ENCODE measurements at places on chromosomes 7 and 10. TPM values are rescaled to one million over a fixed set of nuclear protein-coding genes. Genes with fewer than 3 reads are reported as not detected.
A peak's percentile ranks its signal among the peaks of the same experiment; 100 is the strongest.

SFRP4 gene
- not detected for polyA plus RNA-seq

CPED1 gene
- polyA plus RNA-seq = 4.4 TPM

GHRHR gene
- not detected for polyA plus RNA-seq

LHFPL3 gene
- not detected for polyA plus RNA-seq

SEMA4G gene
- polyA plus RNA-seq = 16.2 TPM

CLDN4 gene
- polyA plus RNA-seq = 4.6 TPM

ENKUR gene
- polyA plus RNA-seq = 0.06 TPM

ARHGEF5 gene
- polyA plus RNA-seq = 0.07 TPM

AKR1B15 gene
- not detected for polyA plus RNA-seq

C7orf57 gene
- polyA plus RNA-seq = 0.41 TPM

DNA sequence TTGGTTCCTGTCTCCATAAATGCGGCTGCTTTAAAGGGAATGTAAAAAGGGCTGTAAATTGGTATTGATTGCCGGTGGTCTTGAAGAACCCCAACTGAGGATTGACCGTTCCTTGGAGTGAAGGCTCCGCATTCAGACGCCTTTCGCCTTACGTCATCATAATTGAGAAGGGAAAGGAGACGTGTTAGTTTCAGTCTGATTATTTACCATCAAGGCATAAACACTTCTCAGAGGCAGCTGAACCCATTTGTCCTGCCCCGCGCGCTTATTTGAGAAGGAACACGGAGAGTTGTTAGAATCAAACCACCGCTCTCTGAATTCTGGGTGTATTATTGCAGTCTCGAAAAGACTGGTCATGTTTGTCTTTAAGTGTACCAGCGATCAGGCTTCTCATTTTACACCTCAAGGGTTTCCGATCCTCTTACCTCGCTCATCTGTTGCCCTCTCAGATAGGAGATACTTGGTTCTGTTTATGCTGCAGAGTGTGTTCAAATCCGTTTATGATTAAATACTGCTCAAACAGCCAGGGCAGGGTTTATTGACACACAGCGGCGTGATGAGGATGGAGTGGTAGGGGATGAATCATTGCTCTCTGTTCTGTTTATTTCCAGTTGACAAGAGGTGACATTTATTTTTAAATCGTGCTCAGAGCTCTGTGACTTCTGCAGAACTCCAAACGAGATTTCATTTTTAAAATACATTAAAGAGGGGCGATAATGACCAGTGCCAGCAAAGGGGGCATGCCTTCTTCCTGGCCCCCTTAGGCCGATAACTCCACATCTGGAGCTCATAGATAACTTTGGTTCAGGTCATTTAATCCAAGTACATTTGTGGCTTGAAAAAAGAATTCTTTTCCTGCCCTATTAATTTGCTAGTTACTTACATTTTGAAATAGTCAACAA lies 30.4 kb downstream of the FOXK1 start:
- H3K4me3 ChIP-seq = no peak overlapping the region
- no peaks in the 10 kb centered on the region for H3K27me3 ChIP-seq
- DNase-seq = peak; percentile 32

- no peaks in the 10 kb centered on the region for H3K27me3 ChIP-seq
- no peak for DNase-seq
- H3K27ac ChIP-seq = no peak overlapping the region
- no peaks in the 10 kb centered on the region for H3K4me1 ChIP-seq
- no peaks in the 10 kb centered on the region for H3K36me3 ChIP-seq
Measured at GRCh38 chr10:73554721-73555120, 36.4 kb downstream of the USP54 start.

DNA sequence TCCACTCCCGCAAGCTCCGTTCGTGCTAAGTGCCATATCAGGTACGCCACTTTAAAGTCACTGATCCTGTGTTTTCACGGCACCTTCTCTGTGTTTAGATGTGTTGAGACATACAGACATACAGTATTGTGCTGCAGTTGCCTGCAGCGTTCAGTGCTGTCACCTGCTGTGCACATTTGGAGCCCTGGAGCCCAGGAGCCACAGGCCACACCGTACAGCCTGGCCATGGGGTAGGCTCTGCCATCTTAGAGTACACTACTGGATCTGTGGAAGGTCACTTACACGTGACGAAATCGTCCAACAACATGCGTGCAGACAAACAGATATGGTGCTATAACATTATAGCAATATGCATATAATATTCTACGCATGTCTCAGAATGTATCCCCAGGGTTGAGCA lies 111.3 kb downstream of the ELFN1 start:
- H3K4me3 ChIP-seq = no peak overlapping the region
- 0 out of 2 replicates have a peak, but pooled peaks cover 6% of the 10 kb centered on the region for H3K27me3 ChIP-seq
- no peaks in the 10 kb centered on the region for H3K4me1 ChIP-seq
- no peaks in the 10 kb centered on the region for H3K36me3 ChIP-seq
- no peak for DNase-seq

- H3K4me1 ChIP-seq = peaks cover 12% of the 10 kb centered on the region
Measured at GRCh38 chr10:49690698-49691356, 11.4 kb downstream of the C10orf53 start.

DNA sequence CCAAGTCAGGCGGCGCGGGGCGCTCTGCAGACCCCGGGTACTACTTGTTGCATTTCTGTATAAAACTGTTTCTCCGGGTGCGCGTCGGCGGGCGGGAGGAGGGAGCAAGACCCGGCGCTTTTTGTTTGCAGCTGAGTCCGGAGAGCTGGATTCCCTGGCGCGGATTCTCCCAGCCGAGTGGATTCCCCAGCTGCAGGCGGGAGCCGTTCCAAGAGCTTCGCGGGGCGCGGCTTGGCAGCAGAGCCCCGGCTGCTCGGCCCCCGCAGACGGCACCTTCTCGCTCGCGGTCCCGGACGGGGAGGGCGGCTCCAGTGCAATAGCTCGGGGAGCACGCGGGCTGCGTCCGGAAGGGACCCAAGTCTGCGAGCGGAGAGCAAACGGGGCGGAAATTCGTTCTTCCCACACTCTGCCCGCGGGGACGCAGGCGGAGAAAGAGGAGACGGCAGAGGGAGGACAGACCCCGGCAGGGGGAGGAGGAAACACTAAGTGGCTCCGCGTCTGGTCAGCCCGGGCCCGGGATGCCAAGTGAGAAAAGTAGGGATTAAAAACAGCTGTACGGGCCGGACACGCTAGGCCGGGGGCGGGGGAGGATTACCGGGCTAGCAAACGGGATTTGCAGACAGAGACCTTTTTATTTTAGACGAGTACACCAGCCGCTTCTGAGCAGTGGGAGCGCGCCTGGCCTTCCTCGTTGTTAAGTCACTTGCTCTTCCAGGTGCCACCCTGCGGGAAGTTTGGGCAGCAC lies at the start of gene TRIL:
Gene TRIL (minus strand): TSS at position 96 of the 745 bp plus-strand sequence. CDS start 284 bp downstream, outside the sequence.
- H3K4me3 ChIP-seq = peak within 1 kb of the TSS; percentile 56
- DNase-seq = peak; percentile 91
- no peaks in the 10 kb centered on the region for H3K36me3 ChIP-seq
- peaks cover 48% of the 10 kb centered on the region for H3K27me3 ChIP-seq
- peaks cover 58% of the 10 kb centered on the region for H3K4me1 ChIP-seq

GRCh38 chr7:128887169-128888038 lies 23.1 kb downstream of the KCP start:
- no peaks in the 10 kb centered on the region for H3K36me3 ChIP-seq
- no peak overlapping the region for H3K27ac ChIP-seq
- no peaks in the 10 kb centered on the region for H3K4me1 ChIP-seq
- no peak for DNase-seq

GRCh38 chr10:97538411-97538810 lies 34.2 kb upstream of the ANKRD2 start:
- H3K27ac ChIP-seq = peak overlapping the region; percentile 67
- no peak for DNase-seq
- no peak overlapping the region for H3K4me3 ChIP-seq
- H3K4me1 ChIP-seq = peaks cover 47% of the 10 kb centered on the region
- H3K36me3 ChIP-seq = no peaks in the 10 kb centered on the region

GRCh38 chr7:130891254-130892094 lies 157.5 kb upstream of the KLF14 start:
- peaks cover 41% of the 10 kb centered on the region for H3K36me3 ChIP-seq
- H3K27ac ChIP-seq = peak overlapping the region; percentile 82
- H3K27me3 ChIP-seq = no peaks in the 10 kb centered on the region
- DNase-seq = no peak
- no peak overlapping the region for H3K4me3 ChIP-seq

DNA sequence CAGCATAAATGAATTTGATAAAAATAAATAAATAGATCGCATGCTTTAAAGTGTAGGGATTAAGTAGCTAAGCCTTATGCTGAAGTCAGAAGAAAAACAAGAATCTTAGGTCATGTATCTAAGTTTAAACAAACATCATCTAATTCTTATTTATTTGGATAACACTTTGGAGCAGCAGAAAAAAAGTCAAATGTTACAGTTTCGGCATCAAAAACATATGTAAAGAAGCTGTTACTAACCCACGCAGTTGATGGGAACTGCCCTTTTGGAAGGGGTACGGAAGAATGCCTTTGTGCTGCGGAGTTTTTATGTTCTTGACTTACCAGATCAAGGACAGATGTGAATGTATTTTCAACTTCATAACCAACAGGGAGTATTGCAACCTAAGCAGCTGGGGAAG lies 37.3 kb upstream of the HABP2 start:
- H3K27ac ChIP-seq = no peak overlapping the region
- H3K36me3 ChIP-seq = no peaks in the 10 kb centered on the region
- H3K4me3 ChIP-seq = no peak overlapping the region
- DNase-seq = no peak
- H3K4me1 ChIP-seq = no peaks in the 10 kb centered on the region
- H3K27me3 ChIP-seq = no peaks in the 10 kb centered on the region

DNA sequence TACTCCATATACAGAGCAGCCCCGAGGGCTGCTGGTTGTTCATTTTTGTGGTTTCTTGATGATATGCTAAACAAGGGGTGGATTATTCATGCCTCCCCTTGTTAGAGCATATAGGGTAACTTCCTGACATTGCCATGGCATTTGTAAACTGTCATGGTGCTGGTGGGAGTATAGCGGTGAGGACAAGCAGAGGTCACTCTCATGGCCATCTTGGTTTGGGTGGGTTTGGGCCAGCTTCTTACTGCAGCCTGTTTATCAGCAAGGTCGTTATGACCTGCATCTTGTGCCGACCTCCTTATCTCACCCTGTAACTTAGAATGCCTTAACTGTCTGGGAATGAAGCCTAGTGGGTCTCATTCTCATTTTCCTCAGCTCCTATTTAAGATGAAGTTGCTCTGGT lies 31.3 kb downstream of the GNAT3 start:
- no peak overlapping the region for H3K4me3 ChIP-seq
- no peak for DNase-seq
- H3K4me1 ChIP-seq = no peaks in the 10 kb centered on the region
- H3K27ac ChIP-seq = peak overlapping the region; percentile 29
- no peaks in the 10 kb centered on the region for H3K36me3 ChIP-seq

GRCh38 chr7:21636694-21637093 lies 93.9 kb downstream of the DNAH11 start:
- DNase-seq = no peak
- H3K4me1 ChIP-seq = no peaks in the 10 kb centered on the region
- H3K27ac ChIP-seq = no peak overlapping the region
- no peaks in the 10 kb centered on the region for H3K36me3 ChIP-seq
- H3K27me3 ChIP-seq = 0 out of 2 replicates have a peak, but pooled peaks cover 4% of the 10 kb centered on the region

- H3K27me3 ChIP-seq = no peaks in the 10 kb centered on the region
- H3K4me3 ChIP-seq = no peak overlapping the region
- peaks cover 38% of the 10 kb centered on the region for H3K36me3 ChIP-seq
- no peak overlapping the region for H3K27ac ChIP-seq
Measured at GRCh38 chr7:134910968-134911367, 75.3 kb upstream of the AGBL3 start.

DNA sequence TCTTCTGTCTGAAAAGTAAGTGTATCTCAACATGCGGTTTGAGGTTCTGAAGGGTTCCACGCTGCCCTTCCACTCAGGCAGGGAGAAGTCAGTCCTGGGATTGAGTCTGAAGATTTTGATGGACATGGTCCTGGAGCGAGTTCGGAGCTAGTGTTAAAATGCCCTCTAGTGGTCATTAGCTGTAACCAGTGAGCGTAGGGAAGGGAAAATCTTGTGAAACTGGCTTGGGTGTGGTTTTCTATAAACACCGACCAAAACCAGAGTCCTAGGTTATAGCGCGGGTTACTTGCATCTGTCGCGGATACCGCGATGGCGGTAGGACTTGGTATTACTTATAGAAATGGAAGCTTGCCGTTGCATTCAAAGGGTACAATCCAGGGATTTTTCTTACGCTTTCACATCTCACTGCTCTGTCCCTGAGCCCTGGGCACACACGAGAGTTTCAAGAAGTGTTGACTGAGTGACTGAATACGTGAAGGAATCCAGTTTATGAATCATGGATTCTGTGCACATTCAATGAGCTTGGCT lies 348.2 kb upstream of the C7orf33 start:
- no peaks in the 10 kb centered on the region for H3K36me3 ChIP-seq
- DNase-seq = peak; percentile 67
- H3K4me3 ChIP-seq = peak overlapping the region; percentile 16
- H3K27ac ChIP-seq = no peak overlapping the region
- H3K4me1 ChIP-seq = no peaks in the 10 kb centered on the region
- no peaks in the 10 kb centered on the region for H3K27me3 ChIP-seq

- H3K4me1 ChIP-seq = no peaks in the 10 kb centered on the region
- DNase-seq = no peak
- peaks cover 11% of the 10 kb centered on the region for H3K27me3 ChIP-seq
- no peak overlapping the region for H3K27ac ChIP-seq
- H3K4me3 ChIP-seq = no peak overlapping the region
Measured at GRCh38 chr7:39428221-39428620, 138.0 kb upstream of the YAE1 start.

DNA sequence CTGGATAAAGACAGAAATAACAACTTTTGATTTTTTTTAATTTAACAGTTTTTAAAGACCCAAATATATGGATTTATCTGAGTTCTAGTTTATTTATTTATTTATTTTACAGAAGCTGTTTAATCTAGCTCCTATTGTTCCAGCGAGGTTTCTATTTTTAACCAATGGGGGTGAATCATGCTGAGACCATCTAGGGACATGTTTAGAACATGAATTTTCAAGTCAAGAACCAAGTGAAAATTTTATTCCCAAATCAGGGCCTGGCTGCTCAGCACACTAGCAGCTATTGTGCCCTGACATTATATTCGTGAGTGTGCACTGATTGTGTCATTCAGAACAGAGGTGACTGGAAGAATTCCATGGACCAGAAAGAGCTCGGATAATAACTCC lies 24.6 kb upstream of the MPP7 start:
- peaks cover 18% of the 10 kb centered on the region for H3K27me3 ChIP-seq
- H3K36me3 ChIP-seq = no peaks in the 10 kb centered on the region
- H3K4me1 ChIP-seq = no peaks in the 10 kb centered on the region
- H3K4me3 ChIP-seq = no peak overlapping the region
- no peak for DNase-seq
- H3K27ac ChIP-seq = no peak overlapping the region

DNA sequence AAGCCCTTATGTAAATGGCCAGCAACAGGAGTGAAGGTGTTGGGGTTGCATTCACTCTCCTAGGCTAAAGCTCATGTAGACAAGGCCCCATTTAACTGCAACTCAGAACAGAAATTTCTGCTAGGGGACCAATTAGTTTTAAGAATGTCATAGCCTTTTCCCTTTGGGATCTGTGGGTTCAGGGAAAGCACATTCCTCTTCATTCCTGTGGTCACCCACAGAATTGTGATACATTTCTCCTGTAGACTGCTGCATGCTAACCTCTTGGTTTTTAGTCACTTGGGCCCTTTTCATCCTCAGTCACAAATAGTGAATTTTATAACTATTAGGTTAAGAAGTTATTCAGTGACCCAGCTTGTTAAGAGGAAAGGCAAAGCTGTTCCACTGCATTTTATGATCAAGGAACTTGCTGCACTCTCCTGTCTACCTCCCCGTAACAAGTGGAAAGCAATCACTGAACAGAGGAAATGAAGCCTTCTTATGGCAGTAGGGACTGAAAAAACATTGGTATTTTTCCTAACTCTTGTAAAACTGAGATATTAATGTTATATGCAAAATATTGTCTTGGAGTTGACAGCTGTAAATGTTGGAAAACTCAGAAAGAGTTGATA lies 124.9 kb downstream of the SND1 start:
- peak overlapping the region; percentile 48 for H3K27ac ChIP-seq
- peaks cover 9% of the 10 kb centered on the region for H3K36me3 ChIP-seq
- H3K27me3 ChIP-seq = no peaks in the 10 kb centered on the region
- H3K4me1 ChIP-seq = peaks cover 8% of the 10 kb centered on the region
- no peak overlapping the region for H3K4me3 ChIP-seq

All from SK-N-SH (cell line).